ENCODE measurements at places on chromosomes 5 and 9. TPM values are rescaled to one million over a fixed set of nuclear protein-coding genes. Genes with fewer than 3 reads are reported as not detected.

GRCh38 chr9:112271466-112272098 lies 61.8 kb downstream of the PTBP3 start:
- no peak for DNase-seq

- DNase-seq = no peak
Measured at GRCh38 chr9:21682381-21682780, 120.1 kb upstream of the MTAP start.

Gene PPIP5K2
- 53.3 TPM for total RNA-seq

- DNase-seq = no peak
Measured at GRCh38 chr9:77261605-77262004, 84.3 kb downstream of the VPS13A start.

DNA sequence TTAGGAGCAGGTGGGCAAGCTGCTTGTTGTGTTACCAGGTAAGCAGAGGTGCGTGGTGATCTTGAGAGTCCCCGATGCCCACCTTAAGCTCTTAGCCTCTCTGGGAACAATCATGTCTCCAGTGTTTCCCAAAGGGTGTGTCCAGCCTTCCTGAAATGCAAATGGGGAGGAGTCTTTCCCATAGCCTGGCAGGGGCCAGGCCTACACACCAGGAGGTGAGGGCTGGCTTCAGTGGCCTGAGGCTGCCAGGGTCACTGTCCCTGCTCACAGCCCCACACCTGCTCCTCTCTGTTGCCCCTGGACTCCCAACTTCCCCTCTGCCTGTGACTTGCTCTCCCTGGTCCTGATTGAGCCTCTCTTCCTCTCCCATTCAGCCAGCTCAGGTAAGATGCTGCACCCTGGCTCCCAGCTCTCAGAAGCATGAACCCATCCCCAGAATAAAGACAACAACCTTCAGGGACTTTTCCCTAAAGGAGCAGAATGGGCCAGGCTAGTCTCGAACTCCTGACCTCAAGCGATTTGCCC lies 65.7 kb upstream of the PHYKPL start:
- DNase-seq = peak; percentile 23

Gene CMBL
- 21.8 TPM for total RNA-seq
